ENCODE measurements at places on chromosomes 7 and 10.

- DNase-seq = no peak
- H3K36me3 ChIP-seq = no peaks in the 10 kb centered on the region
- H3K27ac ChIP-seq = no peak overlapping the region
- H3K4me3 ChIP-seq = no peak overlapping the region
- no peaks in the 10 kb centered on the region for H3K27me3 ChIP-seq
- H3K4me1 ChIP-seq = no peaks in the 10 kb centered on the region
Observed at GRCh38 chr10:4941540-4942330, 21.5 kb upstream of the AKR1C1 start.

GRCh38 chr10:63664341-63664885 lies 143.2 kb downstream of the REEP3 start:
- no peaks in the 10 kb centered on the region for H3K4me1 ChIP-seq
- no peaks in the 10 kb centered on the region for H3K27me3 ChIP-seq
- H3K36me3 ChIP-seq = no peaks in the 10 kb centered on the region
- H3K27ac ChIP-seq = no peak overlapping the region
- no peak for DNase-seq

DNA sequence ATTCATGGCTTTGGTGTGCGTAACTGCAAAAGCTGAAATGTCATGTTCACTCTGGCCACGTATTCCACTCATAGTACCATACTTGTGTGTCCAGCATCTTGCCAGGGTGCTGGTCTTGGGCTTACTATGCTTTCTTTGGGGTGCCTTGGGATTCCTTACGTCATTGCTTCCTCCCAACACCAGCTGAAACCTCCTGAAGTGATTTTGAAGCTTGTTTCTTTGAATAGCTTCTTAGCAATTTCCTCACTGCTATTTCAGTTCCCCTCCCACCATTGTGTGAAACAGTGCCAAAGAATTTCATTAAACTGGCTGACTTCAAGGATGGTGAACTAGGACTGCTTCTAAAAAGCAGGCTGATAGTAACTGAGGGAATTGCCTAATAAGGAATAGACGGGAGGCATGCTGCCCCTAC lies 36.9 kb downstream of the ENTPD1 start:
- H3K36me3 ChIP-seq = no peaks in the 10 kb centered on the region
- no peaks in the 10 kb centered on the region for H3K4me1 ChIP-seq
- DNase-seq = no peak
- H3K4me3 ChIP-seq = no peak overlapping the region
- no peak overlapping the region for H3K27ac ChIP-seq

GRCh38 chr10:61919646-61920215 lies 18.2 kb downstream of the ARID5B start:
- H3K27me3 ChIP-seq = no peaks in the 10 kb centered on the region
- no peak overlapping the region for H3K27ac ChIP-seq
- no peaks in the 10 kb centered on the region for H3K4me1 ChIP-seq
- DNase-seq = no peak

GRCh38 chr7:151839451-151839921 lies 37.4 kb downstream of the PRKAG2 start:
- peaks cover 5% of the 10 kb centered on the region for H3K4me1 ChIP-seq
- no peak overlapping the region for H3K27ac ChIP-seq
- H3K36me3 ChIP-seq = no peaks in the 10 kb centered on the region
- no peak for DNase-seq

GRCh38 chr10:119497243-119497642 lies 45.3 kb downstream of the RGS10 start:
- no peak for DNase-seq
- H3K4me1 ChIP-seq = no peaks in the 10 kb centered on the region
- H3K27me3 ChIP-seq = no peaks in the 10 kb centered on the region
- H3K4me3 ChIP-seq = no peak overlapping the region
- no peaks in the 10 kb centered on the region for H3K36me3 ChIP-seq
- H3K27ac ChIP-seq = no peak overlapping the region

DNA sequence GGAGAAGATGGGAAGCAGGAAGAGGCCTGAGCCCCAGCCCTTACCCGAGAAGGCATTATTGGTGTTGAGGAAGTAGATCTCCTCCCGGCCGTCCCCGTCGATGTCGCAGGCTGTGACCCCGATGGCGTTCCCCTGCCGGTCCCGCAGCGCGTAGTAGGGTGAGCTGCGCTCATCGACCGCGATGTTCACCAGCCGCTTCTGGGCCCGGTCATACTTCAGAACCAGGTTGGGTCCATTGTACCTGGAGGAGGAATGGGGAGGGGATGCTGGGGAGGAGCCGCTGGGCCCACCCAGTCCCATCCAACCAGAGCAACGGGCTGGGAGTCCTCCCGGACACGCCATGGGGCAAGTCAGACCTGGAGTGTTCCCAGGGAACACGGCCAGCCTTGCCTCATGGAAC lies 86.5 kb downstream of the GOLGA7B start:
- DNase-seq = no peak
- peaks cover 4% of the 10 kb centered on the region for H3K27me3 ChIP-seq
- no peak overlapping the region for H3K4me3 ChIP-seq
- no peak overlapping the region for H3K27ac ChIP-seq
- H3K4me1 ChIP-seq = no peaks in the 10 kb centered on the region

- no peaks in the 10 kb centered on the region for H3K27me3 ChIP-seq
- DNase-seq = peak; percentile 82
- H3K4me1 ChIP-seq = peaks cover 15% of the 10 kb centered on the region
- no peak overlapping the region for H3K4me3 ChIP-seq
- no peak overlapping the region for H3K27ac ChIP-seq
Observed at GRCh38 chr10:90592638-90593302, 265.1 kb downstream of the HTR7 start.

GRCh38 chr10:50367732-50368131 lies 116.4 kb upstream of the ASAH2 start:
- no peak overlapping the region for H3K4me3 ChIP-seq
- H3K27me3 ChIP-seq = no peaks in the 10 kb centered on the region
- no peaks in the 10 kb centered on the region for H3K4me1 ChIP-seq
- peak; percentile 55 for DNase-seq

Measured in cardiac muscle cell (in vitro differentiated cells and primary cell).